ENCODE measurements at places on chromosomes 2 and 18.

DNA sequence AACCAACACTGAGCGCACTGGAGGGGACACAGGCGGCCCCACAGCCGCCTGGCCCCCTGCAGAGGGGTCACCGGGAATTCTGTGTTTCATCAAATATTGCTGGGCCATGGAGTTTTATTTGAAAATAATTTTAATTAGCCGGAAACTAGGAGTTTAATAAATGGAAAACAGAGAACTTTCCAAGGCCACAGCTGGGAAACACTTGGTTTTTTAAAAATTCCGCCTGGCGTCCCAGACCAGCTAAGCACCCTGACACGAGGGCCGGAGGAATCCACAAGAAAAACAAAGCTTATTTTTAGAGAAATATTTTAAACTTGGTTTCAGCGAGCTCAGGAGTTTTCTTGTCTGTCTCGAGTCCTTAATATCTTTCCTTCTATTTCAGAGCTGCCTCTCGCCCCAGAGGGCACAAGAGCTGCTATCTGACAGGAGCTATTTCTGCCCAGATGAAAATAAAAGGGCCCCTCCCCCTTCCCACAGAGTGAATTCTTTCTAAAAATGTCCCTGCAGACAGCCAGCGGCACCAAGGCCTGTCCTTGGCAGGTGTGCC is 8.2 kb downstream of the ZFP36L2 start:
- no peak for DNase-seq

- DNase-seq, result no peak
Observed at GRCh38 chr2:111239581-111240249, 119.0 kb downstream of the BCL2L11 start.

DNA sequence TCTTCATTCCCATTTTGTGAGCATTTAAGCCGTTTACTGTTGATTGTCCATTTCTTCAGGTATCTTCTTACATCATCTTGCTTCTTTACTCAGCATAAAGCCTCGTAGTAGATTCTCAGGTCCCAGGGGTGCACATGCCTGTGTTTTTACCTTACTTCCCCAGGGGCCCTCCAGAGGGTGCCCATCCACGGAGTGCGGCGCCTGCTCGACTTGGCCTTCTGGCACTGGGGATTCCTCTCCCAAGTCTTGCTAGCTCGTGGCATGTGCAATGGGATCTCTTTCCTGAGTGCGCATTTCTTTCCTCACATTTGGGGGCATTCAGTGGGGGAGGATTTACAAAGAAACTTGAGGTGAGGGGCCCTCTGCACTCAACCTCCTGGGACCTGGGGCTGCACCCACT is 148.1 kb downstream of the AGAP1 start:
- DNase-seq, result no peak

GRCh38 chr2:19739256-19739655 is 162.5 kb downstream of the TTC32 start:
- no peak for DNase-seq

GRCh38 chr2:100321179-100321865 is 979 bp downstream of the LONRF2 start:
- DNase-seq, result no peak

DNA sequence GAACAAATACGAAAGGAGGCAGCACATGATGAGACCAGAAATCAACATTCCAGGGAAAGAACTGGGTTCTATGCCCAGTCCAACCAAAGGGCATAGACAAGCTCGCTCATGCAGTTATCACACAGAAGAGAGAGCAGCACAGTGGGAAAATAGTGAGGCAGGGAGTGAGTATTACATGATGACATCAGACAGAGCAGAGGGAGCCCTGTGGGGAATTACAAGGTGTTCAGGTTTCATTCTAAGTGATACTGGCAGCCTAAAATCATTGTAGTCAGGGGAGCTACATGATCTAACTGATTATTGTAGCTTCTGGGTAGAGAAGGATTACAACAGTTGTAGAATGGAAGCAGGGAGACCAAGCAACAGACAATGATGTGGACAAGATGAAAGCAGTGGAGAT is 658.5 kb downstream of the ARHGAP15 start:
- DNase-seq, result no peak

GRCh38 chr2:31294196-31294595 is 60.2 kb downstream of the EHD3 start:
- DNase-seq, result no peak

- no peak for DNase-seq
Observed at GRCh38 chr2:50385349-50385748, 646.6 kb downstream of the NRXN1 start.

GRCh38 chr2:18998491-18998890 is 359.9 kb downstream of the OSR1 start:
- no peak for DNase-seq

- no peak for DNase-seq
Observed at GRCh38 chr2:10444463-10444862, 3.7 kb downstream of the ODC1 start.

- DNase-seq, result no peak
Observed at GRCh38 chr2:129458436-129458835, 521.0 kb upstream of the RAB6C start.

DNA sequence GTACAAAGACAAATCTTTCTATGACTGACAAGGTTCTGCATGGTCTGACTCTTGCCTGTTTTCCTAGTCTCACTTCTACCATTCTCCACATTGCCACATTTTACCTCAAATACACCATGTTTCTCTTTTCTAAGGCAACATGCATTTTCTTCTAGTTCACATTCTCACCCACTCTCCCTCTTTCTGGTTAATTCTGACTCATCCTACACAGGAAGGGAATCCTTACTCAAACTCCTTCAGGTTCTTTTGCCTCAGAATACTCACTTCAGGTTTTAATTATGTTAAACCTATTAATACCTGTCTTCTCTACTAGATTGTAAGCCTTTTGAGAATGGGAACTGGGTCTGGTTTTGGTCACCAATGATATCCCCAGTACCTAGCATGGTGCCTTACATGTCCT is 47.2 kb downstream of the MAP2 start:
- DNase-seq, result no peak

GRCh38 chr18:33957707-33958106 is 267.0 kb downstream of the NOL4 start:
- no peak for DNase-seq

DNA sequence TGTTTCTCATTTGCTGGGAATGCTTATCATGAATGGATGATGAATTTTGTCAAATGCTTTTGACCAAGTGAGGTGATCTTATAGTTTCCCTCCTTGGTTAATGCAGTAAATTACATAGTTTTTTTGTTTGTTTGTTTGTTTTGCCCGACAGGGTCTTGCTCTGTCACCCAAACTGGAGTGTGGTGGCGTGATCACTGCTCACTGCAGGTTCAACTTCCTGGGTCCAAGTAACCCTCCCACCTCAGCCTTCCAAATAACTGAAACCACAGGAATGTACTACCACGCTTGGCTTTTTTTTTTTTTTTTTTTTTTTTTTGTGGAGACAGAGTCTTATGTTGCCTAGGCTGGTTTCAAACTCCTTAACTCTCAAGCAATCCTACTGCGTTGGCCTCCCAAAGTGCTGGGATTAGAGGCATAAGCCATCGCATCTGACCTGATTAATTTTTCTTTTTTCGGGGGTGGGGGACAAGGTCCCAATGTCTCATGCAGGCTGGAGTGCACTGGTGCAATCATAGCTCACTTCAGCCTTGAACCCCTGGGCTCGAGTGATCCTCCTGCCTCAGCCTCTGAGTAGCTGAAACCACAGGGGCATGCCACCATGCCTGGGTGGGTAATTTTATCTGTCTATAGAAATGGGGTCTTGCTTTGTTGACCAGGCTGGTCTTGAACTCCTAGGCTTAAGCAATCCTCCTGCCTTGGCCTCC is 48.6 kb downstream of the SMAD2 start:
- no peak for DNase-seq

- no peak for DNase-seq
Observed at GRCh38 chr18:449374-449773, 51.1 kb downstream of the COLEC12 start.

DNA sequence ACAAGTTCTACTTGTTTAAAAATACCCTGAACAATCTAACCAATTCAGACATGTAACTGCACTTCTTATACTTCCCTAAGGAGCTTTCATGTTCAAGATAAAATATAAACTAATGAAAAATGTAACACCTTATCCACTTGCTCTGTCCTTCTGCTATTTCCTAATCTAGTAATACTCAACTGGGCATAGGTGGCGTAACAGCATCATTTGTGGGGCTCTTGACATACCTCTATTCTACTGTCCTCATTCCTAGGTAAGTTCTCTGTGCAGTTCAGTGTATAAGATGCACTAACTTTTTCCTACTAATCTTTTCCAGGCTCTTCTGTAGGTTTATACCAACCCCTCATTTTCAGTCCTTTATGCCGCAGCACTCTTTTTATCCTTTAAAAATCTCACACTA is 36.7 kb downstream of the PRKD3 start:
- DNase-seq, result no peak

DNA sequence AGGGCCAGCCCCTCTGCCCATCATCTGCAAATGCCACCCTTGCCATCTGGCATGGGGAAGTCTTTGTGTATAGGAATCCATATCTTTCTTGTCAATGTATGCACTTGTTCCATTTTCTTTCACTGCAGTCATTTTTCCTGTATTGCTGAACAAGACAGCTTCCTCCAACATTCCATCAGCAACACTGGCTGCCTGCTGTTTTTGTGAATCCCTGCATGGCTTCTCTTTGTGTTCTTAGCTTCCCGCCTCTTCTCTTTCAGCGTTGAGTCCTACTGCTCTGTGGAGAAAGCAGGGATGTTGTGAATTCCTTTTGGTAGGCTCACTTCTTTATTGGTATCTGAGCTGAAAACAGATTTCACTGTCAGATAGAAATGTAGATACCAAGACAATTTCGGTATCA is 150.0 kb downstream of the LPIN1 start:
- DNase-seq, result no peak

DNA sequence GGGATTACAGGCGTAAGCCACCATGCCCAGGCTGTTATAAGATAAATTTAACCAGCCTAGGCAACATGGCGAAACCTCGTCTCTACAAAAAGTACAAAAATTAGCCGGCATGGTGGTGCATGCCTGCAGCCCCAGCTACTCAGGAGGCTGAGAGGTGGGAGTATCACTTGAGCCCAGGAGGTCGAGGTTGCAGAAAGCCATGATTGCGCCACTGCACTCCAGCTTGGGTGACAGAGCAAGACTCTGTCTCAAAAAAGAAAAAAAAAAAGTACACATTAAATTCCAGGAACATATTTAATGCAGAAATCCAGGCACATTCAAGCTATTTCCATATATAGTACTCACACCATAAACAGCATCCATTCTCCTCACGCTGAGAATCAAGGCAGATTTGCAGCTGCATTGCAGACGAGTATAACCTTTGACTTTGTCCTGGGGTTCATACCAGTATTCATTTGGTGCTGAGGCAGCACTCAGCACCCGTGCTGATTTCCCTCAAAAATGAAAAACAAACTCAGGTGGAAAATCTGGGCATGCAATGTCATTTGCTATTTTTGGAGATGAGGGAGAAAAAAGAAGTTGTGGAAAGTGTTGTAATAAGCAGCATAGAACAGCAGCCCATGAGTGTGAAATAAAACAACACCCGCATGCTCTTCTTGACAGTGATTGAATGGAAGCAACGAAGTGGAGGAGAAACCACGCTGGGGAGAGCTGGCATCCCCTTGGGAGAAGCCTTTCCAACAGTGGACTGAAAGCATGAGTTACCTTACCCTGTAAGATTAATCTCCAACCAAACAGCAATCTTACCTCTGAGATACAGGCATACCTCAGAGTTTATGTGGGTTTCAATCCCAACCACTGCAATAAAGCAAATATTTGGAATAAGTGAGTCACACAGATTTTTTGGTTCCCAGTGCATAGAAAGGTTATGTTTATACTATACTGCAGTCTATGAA is 46.8 kb upstream of the ANXA4 start:
- no peak for DNase-seq

DNA sequence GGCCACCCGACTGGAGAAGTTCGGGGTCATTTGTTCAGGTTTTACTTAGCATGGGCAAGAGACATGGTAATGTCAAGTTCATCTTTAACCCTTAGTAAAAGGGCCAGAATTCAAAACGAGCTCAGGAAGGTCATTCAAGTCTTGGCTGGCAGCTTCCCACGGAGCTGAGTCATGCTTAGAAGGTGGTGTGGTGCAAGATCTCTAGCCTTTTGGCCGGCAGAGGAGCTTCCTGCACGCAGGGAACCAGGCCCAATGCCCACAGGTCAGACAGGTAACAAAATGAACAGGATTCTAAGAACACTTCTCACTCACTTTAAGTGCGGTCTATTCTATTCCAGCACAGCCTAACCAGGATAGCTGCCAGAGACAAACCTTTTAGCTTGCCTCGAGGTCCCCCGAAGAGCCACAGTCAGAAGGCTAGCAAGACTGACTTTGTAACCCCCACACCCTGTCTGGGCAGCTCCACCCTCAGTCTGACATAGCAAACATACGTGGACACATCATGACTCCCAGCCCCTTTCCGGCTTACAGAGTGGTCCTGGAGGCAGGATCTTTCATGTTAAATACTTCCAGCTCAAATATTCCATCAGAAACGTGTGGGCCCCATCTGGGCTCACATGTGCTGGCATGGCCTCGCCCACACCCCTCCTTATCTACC is 292.7 kb downstream of the BCL11A start:
- no peak for DNase-seq

GRCh38 chr2:201774546-201774945 is 6.2 kb downstream of the ALS2 start:
- no peak for DNase-seq

- no peak for DNase-seq
Observed at GRCh38 chr2:198968545-198968944, 489.2 kb downstream of the SATB2 start.

- no peak for DNase-seq
Observed at GRCh38 chr2:37325625-37326071, 1.0 kb upstream of the PRKD3 start.

DNA sequence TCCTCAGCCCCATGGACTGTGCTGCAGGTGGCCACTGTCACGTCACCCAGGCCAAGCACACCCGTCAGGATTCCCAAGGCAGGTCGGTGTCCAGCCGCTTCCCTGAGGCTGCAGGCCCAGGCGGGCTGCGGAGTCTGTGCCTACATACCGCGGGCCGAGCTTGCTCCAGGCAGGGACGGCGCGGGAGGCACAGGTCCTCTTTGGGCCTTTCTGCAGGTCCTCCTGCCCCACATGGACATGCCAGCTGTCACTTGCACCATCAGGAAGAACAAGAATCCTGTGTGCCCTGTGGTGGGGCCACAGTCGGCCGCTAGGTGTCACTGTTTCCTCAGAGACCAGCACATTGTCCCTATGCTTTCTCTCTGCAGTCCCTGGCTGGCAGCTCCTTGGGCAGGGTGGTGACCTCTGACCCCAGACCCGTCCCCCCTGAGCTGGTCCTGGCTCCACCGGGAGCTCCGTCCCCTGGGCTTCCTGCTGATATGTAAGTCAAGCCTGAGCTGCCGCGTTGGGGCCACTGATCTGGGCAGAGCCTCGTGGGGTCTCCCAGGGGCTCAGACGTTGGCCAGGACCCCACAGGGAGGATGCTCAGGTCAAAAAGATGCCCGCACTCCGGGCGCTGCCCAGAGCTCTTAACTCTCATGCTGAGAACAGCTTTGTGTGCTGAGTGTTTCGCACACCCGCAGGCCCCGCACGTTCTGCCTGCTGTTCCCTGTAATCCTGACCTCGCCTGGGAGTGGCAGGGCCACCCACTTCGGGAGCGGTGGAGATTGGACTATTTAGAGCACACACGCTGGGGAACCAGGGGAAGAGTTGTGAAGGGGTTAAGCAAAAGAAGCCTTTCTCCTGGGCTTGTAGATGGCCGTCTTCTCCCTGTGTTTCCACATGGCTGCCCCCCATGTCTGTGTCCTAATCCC is 17.3 kb upstream of the AGXT start:
- DNase-seq, result peak; percentile 85

- no peak for DNase-seq
Observed at GRCh38 chr2:102520801-102521200, 47.8 kb downstream of the SLC9A4 start.
